SK-N-DZ (cell line): ENCODE measurements at places on chromosomes 16 and 17.

- DNase-seq = no peak
Observed at GRCh38 chr16:58018803-58019202, 6.8 kb upstream of the MMP15 start.

GRCh38 chr16:84528322-84528721 is 23.9 kb upstream of the MEAK7 start:
- DNase-seq = no peak

DNA sequence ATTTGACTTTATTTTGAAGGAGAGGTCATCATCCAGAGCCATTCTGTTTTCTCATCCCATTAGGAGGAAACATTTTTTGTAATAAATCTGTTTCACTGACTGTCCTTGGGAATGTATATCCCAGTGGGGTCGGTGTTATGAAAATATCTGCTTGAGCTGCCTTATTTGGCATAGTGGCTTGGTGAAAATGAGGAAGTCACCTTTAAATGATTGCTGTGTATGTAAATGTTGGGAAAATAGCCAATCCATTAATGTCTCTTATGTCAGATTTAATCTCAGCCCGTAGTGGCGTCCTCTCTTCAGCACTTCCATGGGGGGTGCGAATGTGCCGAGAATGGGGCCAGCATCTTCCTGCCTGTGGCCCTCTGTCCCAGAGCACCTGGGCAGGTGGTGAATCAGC is 57.6 kb downstream of the BANP start:
- no peak for DNase-seq

GRCh38 chr17:81993729-81994592 is 16.5 kb downstream of the ASPSCR1 start:
- DNase-seq = no peak

GRCh38 chr16:15996432-15997109 is 47.2 kb downstream of the ABCC1 start:
- DNase-seq = no peak

- DNase-seq = peak; percentile 65
Observed at GRCh38 chr17:81253358-81254131, 14.4 kb downstream of the NDUFAF8 start.

GRCh38 chr16:67460961-67461360 is 20.0 kb downstream of the ATP6V0D1 start:
- no peak for DNase-seq

GRCh38 chr17:56602292-56603130 is 9.0 kb downstream of the NOG start:
- no peak for DNase-seq

DNA sequence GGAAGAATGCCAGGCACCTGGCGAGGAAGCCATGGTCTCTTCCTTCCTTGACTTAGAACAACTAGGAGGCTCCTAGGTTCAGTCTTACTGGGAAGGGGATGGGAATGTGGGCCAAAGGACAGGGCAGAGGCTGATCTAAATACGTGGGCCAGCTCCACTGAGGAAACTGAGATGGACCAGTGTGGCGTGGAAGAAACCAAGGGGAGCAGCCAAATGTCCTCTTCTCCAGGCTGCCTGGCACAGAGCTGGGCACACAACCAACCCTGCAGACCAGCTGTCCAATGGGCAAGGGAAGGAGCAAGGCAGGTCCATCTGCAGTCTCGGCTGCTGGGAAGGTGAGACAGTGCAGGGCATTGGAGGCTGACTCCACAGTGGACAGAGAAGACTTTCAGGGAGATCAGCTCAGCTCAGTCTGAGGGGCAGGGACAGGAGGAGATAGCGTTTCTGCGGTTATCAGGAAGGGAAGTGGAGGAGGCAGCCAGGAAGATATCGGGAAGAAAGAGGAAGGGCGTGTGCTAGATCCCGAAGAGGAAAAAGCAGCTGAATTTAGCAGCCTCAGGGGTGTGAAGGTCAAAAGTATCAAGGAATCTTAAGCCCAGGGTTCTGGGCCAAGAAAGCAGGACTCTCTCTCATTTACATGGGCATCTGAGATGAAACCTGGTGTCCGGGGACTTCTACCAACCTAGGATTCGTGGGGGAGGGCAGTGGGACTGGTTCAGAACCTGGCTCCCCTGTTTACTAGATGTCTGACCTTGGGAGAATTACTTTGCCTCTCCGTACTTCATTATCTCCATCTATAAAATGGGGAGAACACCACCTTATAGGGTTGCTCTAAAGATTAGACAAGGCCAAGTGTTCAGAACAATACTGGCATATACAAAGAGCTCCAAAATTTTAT is 1.8 kb downstream of the KIFC3 start:
- no peak for DNase-seq

DNA sequence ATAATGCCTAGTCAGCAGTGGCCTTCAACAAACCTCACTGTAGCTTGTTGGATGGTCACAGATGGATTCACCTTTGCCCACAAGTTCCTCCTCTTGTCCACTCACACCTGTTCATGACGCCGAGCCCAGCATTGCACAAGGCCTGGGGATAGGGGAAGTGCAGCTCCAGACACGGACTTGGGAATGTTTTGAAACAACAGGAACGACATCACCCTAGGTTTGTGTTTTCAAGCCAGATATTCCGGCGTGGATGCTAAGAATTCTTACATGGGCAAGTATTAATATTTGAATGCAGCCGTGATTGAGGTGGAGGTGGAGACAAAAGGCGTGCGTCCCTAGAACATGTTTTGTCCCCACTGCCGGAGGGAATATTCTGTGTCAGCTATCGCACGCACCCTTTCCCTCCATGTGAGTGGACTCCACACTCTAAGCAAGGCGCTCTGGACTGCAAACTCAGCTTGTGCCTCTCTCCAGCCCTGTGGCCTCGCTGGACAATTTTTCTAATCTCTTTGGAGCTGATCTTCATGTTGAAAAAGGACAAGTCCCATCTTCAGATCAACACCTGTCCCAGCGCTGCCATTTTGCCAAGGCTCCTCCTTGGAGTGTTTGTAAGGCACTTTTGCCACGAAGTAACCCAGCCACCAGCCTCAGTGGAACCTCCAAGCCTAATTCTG is 2.0 kb upstream of the BANP start:
- no peak for DNase-seq

GRCh38 chr17:382644-383533 is 30.3 kb upstream of the RPH3AL start:
- DNase-seq = peak; percentile 92

DNA sequence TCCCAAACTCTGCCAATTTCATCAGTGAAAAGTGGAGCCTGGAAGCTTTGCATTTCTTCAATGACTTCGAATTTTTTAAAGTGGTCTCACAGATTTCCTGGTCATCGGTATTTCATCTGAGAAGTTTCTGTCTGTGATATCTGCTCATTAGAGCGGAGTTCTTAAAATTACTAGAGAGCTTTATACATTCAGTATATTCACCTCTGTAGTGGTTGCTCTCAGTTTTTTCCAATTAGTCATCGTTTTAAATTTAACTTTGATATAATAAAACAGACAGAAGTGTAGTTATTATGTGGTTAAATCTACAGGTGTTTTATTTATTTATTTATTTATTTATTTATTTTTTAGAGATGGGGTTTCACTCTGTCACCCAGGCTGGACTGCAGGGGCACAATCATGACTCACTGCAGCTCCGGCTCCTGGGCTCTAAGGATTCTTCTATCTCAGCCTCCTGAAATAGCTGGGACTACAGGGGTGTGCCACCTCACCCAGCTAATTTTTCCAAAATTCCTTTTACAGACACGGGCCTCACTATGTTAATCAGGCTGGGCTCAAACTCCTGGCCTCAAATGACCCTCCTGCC is 16.0 kb downstream of the ARHGAP17 start:
- DNase-seq = no peak

DNA sequence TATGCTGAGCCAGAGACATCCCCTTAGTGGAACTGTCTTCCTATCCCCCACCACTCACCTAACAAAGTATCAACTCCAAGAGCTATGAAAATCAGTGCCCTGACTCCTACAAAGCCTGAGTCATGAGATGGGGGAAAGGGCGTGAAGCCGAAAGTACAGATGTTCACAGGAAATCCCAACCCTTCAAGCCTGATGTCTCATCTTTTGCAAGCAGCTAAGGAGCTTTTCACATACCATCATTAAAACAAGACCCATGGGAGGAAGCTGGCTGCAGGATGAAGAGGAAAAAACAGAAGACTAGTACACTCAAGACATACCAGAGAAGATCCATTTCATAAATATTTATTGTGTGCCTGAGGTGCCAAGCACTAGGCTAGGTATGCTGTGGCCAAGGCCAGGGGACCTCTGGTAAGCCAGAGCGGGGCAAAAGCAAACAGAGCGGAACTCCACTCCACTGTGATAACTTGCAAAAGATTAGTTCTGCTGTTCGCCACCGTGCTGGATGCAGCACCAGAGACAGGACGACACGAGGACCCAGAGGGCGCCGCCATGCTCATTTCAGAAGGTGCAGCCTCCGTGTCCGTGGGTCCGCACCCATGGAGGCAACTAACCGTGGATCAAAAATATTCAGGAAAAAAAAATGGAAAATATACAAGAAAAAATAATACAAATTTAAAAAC is 4.5 kb upstream of the MNT start:
- no peak for DNase-seq

DNA sequence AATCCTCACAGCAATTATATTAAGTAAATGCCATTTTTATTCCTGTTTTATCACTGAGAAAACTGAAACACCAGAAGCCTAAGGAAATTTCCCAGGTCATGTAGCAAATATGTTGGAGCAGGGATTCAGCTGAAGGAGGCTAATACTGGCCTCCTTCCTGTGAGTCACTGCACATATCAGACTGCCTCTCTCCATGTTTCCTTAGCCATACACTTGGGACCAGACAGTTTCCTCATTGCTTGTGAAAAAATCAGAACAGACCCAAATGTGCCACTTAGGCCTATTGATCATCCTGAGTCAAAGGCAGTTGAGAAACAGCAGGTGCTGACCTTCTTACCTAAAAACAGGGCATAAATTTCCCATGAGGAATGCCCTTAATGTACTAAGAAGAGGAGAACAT is 18.9 kb upstream of the ELAC2 start:
- no peak for DNase-seq

GRCh38 chr16:6704306-6704930 is 628.2 kb upstream of the RBFOX1 start:
- no peak for DNase-seq

- no peak for DNase-seq
Observed at GRCh38 chr16:14608111-14608566, 21.9 kb downstream of the PARN start.

GRCh38 chr17:49515196-49515770 is 20.2 kb downstream of the NGFR start:
- peak; percentile 94 for DNase-seq

DNA sequence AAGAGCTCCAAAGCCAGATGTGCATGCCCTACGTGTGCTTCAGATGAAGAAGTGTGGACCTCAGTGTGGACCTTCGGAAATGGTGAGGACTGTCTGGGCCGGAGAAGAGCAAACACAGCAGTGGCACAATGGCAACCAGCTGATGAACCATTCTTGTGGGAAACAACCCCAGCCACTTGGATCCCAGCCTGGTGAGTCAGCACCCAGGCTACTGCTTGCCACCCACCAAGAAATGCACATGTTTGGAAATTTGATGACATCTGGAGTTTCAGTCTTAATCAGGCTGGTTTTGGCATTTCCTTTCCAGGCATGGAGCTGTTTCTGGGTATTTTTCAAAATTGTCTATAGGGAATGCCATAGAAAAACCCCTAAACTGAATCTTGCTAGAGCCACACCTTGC is 42.7 kb downstream of the DYNLRB2 start:
- DNase-seq = no peak

DNA sequence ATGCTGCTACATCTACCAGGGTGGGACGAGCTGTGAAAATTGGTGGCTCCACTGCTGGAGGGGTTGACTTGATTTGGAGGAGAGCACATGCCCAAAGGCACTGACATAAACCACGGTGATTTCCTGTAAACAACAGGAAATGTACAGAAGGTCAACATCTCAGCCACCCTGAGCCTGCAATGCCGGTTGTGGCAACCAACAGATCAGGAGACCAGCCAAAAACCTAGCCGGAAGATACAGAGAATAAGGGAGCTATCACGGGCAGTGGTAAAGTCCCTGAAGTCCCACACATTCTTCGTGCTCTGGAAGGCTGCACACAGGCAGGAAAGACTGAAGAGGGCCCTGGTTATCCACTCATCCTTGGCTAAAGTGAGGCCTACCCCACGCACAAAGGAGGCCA is 56.2 kb downstream of the ADCY9 start:
- no peak for DNase-seq

- no peak for DNase-seq
Observed at GRCh38 chr17:64783556-64784352, 121.6 kb upstream of the SMURF2 start.

- no peak for DNase-seq
Observed at GRCh38 chr16:85271198-85271597, 158.9 kb upstream of the CIBAR2 start.

GRCh38 chr17:74775409-74776043 is 619 bp downstream of the NAT9 start:
- DNase-seq = no peak

- DNase-seq = no peak
Observed at GRCh38 chr16:68760671-68761275, 23.7 kb downstream of the CDH1 start.

DNA sequence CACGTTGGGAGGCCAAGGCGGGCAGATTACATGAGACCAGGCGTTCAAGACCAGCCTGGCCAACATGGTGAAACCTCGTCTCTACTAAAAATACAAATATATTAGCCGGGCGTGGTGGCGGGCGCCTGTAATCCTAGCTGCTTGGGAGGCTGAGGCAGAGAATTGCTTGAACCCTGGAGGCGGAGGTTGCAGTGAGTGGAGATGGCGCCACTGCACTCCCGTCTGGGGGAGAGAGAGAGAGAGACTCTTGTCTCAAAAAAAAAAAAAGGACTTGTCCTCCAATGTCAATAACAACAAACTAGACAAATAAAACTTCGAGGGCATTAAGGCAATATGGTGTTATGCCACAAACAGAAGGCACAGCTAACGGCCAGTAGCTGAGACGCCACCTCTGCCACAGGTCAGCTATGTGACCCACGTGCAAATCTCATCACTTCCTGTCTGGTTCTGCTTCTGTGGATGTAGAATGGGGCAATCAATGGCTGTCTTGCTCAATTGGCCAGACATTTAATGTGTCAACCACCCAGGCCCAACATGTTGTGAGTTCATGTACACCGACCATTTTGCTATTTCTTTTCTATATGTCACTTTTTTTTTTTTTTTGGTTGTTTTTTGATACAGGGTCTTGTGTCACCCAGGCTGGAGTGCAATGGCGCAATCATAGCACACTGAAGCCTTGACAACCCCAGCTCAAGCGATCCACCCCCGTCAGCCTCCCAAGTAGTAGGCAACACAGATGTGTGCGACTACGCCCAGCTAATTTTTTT is 834 bp upstream of the TXNDC11 start:
- DNase-seq = peak; percentile 58

DNA sequence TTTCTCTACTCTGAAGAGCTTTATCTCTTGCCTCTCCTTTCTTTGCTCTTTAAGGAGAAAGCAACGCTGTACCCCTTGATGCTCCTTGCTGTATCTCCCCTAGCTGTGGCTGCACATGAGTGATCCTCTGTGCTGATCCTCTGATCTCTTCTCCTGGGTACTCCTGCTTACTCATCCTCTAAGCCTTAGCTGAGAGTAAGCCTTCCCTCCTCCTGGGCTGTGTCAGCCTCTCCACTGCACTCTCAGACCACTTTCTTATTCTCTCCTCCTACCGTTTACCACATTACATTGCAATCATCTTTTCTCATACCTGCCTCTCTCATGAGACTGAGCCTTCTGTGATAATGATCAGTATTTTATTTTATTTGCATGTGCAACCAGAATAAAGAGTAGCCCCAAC is 25.1 kb downstream of the SOX9 start:
- DNase-seq = no peak
